Kidney tubule cell (primary cell): ENCODE measurements at places on chromosomes 12 and 14.
A peak's percentile ranks its signal among the peaks of the same experiment; 100 is the strongest.

- no peak for DNase-seq
Measured at GRCh38 chr14:58850011-58850410, 212.2 kb downstream of the DACT1 start.

DNA sequence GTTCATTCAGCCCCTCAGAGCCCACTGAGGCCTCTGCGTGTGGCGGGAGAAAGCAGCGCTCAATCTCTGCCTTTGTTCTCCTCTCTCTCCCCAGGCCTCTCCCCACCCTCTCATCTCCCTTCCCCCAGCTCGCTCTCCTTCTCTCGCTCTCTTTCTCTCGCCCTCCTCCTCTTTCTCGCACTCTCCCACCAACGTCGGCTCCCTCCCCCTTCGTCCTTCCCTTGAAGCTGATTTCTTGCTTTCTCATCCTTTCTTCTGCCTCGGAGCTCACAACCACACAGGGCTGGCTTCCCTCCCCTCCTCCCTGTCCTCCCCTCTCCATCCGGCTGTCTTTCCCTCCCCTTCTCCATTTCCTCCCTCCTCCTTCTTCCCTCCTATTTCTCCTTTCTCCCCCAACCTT is 96.4 kb downstream of the LRRC74A start:
- no peak for DNase-seq

DNA sequence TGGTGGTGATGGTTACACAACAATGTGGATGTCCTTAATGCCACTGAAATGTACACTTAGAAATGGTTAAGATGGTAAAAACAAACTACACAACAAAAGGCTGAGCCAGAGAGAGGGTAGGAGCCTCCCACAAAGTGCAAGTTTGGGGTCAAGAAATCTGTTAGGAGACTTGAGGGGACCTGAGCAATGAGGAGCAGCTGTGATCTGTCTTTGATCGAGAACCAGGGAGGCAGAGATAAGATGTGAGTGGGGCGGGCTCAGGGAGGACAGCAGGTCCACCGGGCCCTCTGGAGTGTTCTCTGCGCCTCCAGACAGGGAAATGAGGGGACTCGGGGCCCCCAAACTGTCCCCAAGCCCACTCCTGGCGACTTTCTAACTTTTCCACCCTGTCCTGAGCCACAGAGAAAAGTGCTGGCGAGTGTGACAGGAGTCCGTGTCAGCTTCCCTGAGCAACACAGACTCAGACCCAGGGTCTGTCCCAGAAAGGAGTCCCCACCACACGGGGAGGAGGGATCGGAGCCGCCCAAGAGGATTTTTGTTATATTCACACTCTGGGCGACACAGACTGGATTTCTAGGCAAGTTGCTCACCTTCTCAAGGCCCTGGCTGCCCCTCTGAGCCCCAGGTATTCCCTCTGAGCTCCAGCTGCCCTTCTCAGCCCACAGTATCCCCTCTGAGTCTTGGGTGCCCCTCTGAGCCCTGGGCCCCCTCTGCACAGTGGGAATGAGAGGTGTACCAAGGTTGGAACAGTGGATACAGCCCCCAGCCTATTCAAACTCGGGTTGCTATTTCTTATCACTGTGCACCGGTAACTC is 11.5 kb upstream of the SCARB1 start:
- DNase-seq: no peak

GRCh38 chr12:124736115-124737039 is 127.3 kb downstream of the SCARB1 start:
- no peak for DNase-seq

DNA sequence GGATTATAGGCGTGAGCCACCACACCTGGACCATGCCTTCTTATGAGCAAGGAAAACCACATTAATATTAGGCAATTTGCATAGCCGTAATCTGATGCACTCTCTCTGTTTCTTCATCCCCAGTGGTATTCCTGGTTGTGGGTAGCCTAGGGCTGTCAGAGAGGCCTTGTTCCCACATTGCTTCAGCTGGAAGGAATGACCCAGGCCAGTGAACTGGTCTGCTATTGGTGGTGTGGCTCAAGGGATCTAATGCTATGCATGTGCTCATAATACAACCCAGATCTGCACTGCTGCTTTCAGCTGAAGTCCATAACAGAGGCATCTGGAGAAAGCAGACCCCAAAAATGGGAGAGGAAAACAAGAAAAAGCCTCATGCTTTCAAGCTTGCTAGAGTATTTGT is 33.1 kb upstream of the G2E3 start:
- DNase-seq: no peak

- peak; percentile 59 for DNase-seq
Measured at GRCh38 chr12:121580959-121581685, at the start of gene KDM2B. KDM2B (minus strand) TSS chr12:121581023; CDS start chr12:121580911, 112 bp downstream.
